ENCODE measurements at places on chromosomes 16 and 17. TPM values are rescaled to one million over a fixed set of nuclear protein-coding genes. Genes with fewer than 3 reads are reported as not detected.

GRCh38 chr17:7491583-7491982 lies 7.4 kb downstream of the POLR2A start:
- DNase-seq: no peak

- DNase-seq: no peak
These were observed 12.0 kb downstream of the ACE start for GRCh38 chr17:63488851-63489250.

The MON1B gene
- total RNA-seq: 42.5 TPM

The QRICH2 gene
- total RNA-seq: 6.9 TPM

DNA sequence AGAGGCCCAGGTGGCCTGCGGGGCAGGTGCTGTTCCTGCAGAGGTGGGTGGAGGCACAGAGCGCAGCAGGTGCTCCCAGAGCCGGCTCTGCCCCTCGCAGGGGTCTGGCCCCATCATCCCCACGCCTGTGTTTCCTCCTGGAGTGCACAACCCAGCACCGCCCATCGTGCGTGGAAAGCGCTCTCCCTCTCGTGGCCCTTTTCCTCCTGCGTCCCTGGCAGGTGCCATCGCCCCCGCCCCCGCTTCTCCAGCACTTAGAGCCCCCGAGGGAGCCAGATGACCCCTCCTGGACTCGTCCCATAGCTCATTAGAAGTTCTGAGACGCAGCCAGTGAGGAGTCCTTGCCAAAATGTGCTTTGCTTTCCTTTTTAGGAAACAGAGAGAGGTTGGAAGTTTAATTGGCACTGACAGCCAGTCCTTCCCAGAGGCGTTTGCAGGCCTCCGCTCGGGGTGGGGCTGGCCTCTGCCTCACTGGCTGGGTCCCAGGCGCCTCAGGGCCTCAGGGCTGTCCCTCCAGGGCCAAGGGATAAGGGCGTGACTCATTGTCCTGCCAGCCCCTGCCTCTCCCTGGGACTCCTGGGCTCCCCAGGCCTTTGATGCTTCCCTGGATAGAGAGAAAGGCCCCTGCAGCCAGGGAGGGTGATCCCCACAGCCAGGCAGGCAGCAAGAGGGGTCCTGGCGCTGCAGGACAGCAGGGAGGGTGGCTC lies 32.2 kb upstream of the CHMP6 start:
- peak; percentile 69 for DNase-seq

GRCh38 chr16:56789360-56789759 lies 59.4 kb downstream of the NUP93 start:
- DNase-seq: no peak

DNA sequence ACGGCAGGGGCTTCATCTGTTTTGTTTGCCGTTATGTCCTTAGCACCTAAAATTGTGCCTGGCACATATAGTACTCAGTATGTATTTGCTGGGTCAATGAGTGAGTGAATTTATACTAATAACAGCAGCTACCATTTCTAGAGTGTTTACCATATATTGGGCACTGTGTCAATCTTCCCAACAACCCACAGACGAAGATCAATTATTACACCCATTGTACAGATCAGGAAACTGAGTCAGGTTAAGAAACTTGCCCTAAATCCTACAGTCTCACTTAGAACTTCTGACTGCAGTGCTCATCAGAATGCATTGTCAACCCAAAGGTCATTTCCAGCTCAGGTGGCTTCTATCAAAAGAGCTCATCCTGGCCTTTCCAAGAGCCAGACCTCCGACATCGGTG lies 44.5 kb upstream of the MEOX1 start:
- no peak for DNase-seq
